ENCODE measurements at places on chromosomes 11 and 22.
A peak's percentile ranks its signal among the peaks of the same experiment; 100 is the strongest.

- DNase-seq = no peak
Measured at GRCh38 chr11:60124802-60125432, 36.5 kb downstream of the MS4A2 start.

GRCh38 chr11:47271328-47271727 is 1.4 kb downstream of the MADD start:
- DNase-seq = no peak

DNA sequence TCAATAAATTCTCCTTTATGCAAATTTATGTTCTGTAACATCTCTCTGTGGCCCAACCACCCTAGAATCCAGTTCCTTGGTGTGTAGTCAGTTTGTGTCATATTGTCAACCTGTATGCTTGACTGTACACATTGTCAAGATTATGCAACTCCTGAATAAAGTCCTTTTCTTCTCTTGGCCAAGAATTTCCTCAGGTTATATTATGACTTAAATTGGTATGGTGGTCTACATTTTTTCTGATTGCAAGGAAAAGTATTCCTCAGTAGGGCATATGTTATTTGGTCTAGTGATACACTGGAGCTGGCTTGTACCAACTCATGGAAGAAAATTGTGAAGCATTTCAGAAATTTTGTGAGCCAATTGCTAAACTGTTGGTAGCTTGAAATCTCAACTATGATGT is 482.8 kb upstream of the CHORDC1 start:
- DNase-seq = no peak

DNA sequence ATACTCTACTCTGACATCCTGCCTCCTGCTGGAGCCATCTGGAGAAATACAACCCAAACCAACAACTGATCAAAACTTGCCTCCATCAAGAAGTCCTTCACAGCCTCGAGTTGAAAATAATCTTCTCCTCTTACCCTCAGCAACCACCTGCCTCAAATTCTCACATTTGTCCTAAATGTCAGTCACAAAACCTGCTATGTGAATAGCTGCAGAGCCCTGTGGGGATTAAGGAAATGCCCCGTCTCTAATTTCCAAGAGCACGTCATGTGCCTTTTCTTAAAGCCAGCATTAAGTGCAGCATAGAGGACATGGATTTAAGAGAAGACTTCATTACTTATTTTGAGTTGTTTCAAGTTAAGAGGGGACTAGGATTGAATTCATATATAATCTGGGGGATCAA is 105.9 kb downstream of the TRPC6 start:
- no peak for DNase-seq

DNA sequence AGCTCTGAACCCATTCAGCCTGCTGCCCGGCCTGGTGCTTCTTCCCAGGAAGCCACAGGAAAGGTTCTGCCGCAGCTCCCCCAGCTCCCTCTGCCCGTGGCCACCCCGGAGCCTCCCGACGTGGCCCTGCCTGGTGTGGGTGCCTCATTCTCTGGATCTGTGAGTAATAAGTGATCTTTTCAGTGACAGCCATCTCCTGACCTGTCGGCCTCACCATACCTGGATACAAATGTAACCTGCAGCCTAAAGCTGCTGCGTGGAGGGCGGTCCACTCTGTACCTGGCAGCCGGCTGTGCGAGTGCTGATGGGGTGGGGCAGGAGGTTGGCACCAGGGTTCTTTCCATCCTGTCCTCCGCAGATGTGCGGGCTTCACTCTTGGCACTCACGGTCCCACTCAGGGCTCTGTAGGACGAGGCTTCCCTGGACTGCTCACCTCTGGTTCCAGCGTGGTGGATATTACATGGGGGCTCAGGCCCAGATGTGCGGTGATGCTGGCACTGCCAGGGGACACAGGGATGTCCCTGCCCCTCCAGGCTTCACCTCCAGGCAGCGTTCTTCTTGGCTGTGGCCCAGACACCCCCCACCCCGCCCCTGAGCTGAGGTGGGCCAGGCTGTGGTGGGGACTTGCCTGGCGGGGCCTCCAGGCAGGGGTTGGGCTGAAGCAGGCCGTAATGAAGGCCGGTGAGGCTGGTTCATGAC is 748.5 kb downstream of the BRD1 start:
- DNase-seq = no peak

DNA sequence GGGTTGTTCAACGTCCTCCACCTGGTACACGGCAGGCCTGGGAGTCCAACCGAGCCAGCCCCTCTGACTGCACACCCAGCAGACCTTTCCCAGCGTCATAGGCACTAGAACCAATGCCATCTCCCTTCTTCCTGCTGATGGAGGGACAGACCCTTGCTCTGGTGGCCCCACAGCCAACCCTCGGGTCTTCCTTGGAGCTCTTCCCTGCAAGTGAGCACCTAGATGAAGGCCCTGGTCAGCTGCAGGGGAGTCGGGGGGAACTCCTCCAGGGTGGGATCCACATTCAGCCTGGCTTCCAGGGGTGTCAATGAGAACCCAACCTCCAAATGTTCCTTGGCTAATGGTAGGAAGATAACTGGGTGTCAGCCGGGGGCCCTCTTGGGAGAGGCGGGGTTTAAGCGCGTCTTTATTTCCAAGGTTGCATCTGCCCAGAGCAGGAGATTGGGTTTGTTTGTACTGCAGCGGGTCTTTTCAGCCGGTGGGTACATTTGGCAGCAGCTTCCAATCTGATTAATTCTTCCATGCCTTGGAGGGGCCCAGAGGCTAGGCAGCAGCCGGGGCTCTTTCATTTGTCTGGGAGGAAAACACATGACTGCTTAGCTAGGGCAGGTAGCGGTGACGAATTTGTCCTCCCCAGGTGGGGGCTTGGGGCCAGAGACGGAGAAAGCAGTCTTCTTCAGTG is 56.0 kb upstream of the SHISAL1 start:
- no peak for DNase-seq

DNA sequence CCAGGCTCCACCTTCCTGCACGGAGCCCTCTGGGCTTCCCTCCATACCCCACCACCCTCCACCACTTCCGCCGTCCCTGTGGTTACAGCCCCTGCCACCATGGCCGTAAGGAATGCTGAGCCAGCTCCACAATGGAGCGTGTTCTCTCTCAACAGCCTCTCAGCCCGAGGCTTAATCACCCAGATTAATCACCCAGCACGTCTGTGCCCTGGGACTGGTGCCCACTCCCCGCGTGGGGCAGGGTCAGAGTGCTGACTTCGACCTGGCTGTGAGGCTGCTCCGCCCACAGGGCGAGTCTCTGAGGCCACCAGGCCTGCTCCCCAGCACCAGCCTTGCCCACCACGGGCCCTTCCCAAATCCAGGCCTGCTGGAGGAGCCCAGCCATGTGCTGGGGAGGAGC is 4.0 kb upstream of the TH start:
- DNase-seq = peak; percentile 21

- no peak for DNase-seq
Measured at GRCh38 chr22:20909543-20910303, 7.5 kb upstream of the CRKL start.

All from ACHN (cell line).